HFFc6 (cell line): ENCODE measurements at places on chromosomes 5 and 9. TPM values are rescaled to one million over a fixed set of nuclear protein-coding genes. Genes with fewer than 3 reads are reported as not detected.

AMBP gene
- not detected in 3 replicates for total RNA-seq

DNM1 gene
- 17.8 to 35.0 TPM (median 18.5 TPM) in 3 replicates for total RNA-seq

CCL21 gene
- not detected in 3 replicates for total RNA-seq

SLC25A51 gene
- 30.8 to 33.1 TPM (median 31.9 TPM) in 3 replicates for total RNA-seq

DNA sequence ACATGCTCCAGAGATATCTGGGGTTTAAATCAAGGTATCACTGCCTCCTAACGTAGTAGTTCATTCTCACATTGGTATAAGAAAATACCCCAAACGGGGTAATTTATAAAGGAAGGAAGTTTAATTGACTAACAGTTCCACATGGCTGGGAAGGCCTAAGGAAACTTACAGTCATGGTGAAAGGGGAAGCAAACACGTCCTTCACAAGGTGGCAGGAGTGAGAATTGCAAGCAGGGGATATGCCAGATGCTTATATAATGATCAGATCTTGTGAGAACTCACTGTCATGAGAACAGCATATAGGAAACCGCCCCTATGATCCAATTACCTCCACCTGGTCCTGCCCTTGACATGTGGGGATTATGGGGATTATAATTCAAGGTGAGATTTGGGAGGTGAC is 1280.2 kb upstream of the C9orf72 start:
- DNase-seq: no peak
